ENCODE measurements at places on chromosomes 4 and X. TPM values are rescaled to one million over a fixed set of nuclear protein-coding genes. Genes with fewer than 3 reads are reported as not detected.

GRCh38 chrX:54825716-54826438 lies 18.3 kb downstream of the MAGED2 start:
- DNase-seq: no peak

DNA sequence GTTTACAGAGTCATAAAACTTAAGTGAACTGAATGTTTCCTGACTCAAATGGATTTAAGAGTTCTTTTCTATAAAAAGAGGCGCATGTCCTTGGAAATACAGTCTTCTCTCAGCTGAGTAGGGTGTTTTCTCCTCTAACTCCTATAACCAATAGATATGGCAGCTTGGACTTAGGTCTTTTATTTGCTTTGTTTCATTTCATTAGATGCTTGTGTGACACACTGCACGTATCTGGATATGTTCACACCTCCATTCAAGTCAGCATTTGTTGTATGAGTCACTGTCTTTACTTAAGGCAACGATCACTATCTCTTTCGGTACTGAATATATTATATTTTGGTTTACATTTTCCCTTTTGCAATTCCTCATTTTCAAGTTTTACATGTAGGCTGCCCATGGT lies 136.6 kb downstream of the ARSF start:
- no peak for DNase-seq

Gene ADH1A
- 12.3 TPM for polyA plus RNA-seq

Gene TMPRSS11E
- 0.24 TPM for polyA plus RNA-seq

GRCh38 chr4:148261848-148262247 lies 180.4 kb downstream of the NR3C2 start:
- DNase-seq: no peak

Gene CPXCR1
- not detected for polyA plus RNA-seq

- peak; percentile 98 for DNase-seq
These were observed at the start of gene SLC25A6 for GRCh38 chrX:1391707-1392375. Gene SLC25A6 (minus strand): TSS chrX:1392113. CDS start chrX:1392009, 104 bp downstream.

- DNase-seq: no peak
These were observed 589.5 kb downstream of the BCOR start for GRCh38 chrX:39508300-39508692.

- DNase-seq: peak; percentile 14
These were observed 287.4 kb downstream of the CHIC1 start for GRCh38 chrX:73850124-73851013.

Gene ARMCX2
- 109 TPM for polyA plus RNA-seq

- peak; percentile 10 for DNase-seq
These were observed 13.1 kb downstream of the GPR82 start for GRCh38 chrX:41737065-41737464.

DNA sequence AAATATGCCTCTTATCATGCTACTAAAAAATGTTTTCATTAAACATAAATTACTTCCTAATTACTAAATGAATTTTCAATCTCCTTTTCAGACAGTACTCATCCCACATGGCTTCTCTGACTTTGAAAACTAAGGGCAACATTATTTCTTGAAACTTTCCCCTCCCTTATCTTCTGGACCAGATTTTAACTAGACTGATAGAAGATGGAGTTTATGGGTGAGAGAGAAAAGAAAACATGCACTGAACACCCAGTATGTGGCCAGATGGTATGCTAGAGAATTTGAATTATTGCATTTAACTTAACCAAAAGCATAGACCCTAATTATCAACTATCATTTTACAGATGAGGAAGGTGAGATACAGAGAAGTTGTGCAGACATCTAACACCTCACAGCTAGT lies 16.8 kb downstream of the CNOT6L start:
- DNase-seq: no peak

DNA sequence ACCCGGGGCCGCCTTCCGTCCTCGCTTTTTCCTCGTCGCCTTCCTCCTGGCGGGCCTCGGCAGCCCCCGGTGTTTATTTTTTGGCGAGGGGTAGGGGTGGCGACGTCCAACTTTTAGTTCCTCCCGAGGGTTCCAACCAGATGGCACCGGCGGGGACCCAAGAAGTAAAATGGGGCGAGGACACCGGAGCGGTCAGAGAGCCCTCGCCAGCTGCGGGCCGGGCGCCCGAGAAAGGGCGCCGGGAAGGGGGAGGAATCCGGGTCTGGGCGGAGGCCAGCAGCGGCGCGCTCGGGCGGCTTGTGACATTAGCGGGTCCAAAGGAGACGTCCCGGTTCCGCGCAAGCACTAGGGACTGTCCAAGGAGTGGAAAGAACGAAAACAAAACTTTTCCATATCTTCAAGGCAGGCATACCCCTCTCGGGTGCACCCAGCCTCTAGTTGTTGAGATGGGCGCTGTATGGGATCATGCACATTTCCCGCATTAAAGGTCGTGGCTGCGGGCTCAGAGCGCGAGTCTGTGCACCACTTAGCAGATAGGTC lies 691 bp upstream of the USP46 start:
- peak; percentile 42 for DNase-seq

Gene STPG2
- 0.14 TPM for polyA plus RNA-seq

GRCh38 chrX:115410731-115411428 lies 121.4 kb downstream of the LUZP4 start:
- no peak for DNase-seq

GRCh38 chrX:107978707-107979307 lies 3.4 kb downstream of the TEX13B start:
- DNase-seq: no peak

Gene SLIT2
- 154 TPM for polyA plus RNA-seq

DNA sequence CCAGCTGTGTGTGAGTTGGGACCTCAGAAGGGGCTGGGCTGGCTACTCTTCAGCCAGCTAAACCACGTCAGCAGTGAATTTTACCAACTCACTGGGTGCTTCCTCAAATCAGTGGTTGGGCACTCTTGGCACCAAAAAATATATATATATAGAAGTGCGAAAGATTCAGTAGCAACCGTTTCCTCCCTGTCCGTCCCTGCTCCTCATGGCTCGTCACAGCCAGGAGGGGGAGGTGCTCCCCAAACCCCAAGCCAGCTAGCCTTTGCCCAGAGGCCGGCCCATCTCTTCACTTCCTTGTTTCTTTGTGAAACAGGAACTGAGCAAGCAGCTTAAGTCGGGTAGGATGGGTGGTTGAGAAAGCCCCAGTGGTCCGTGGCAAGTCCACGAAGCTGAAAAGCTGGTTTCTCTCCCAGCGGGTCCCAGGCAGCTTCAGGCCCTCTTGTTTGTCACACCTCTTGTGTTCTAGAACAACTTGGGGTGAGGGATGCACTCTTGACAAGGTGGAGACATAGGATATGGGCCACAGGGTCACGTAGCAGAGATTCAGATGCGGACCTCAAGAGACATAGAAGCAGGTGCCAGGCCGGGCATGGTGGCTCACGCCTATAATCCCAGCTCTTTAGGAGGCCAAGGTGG lies 6.8 kb upstream of the SASH3 start:
- DNase-seq: no peak

- no peak for DNase-seq
These were observed 48.9 kb downstream of the CXCL1 start for GRCh38 chr4:73918058-73918457.

DNA sequence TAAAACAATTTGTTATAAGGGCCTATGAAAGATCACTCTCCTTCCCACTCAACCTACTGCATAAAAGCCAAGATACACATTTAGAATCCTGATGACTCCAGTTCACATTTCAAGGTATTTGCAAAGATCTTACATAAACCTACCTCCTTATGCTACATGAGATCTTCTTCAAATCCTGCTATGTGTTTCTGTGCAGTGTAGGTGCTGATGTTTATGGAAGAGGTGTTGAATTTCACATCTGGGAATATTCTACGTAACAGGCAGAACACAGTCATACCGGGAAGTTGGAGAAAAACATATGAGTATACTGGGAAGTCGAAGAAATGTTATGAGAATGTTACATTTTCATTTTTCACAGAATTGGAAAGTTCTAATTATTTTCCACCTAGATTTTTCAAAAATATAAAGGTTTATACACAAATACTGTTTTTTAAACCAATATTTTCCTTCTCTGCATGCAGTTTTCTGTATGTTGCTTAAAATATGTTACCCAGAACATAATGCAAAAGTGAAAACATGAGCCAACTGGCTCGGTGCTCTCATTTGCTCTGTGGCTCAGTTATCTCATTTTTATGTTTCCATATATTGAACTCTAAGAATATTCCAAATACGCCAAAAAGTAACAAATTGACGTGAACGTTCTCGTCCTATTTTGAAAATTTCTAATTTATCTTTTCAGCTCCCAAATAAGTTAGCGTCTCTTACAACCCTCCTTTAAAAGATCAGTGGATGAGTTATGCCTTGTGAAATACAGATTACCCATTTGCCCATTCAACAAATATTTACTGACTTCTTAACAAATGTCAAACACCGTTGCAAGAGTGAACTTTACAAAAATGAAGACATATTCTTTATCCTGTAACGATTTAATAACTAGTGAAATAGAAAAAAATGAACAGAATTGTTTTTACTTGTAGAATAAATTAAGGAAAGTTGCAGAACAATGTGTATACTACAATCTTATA lies 899.3 kb downstream of the STIM2 start:
- DNase-seq: no peak

Gene PPM1K
- polyA plus RNA-seq: 26.8 TPM

Gene C4orf36
- 10.6 TPM for polyA plus RNA-seq

DNA sequence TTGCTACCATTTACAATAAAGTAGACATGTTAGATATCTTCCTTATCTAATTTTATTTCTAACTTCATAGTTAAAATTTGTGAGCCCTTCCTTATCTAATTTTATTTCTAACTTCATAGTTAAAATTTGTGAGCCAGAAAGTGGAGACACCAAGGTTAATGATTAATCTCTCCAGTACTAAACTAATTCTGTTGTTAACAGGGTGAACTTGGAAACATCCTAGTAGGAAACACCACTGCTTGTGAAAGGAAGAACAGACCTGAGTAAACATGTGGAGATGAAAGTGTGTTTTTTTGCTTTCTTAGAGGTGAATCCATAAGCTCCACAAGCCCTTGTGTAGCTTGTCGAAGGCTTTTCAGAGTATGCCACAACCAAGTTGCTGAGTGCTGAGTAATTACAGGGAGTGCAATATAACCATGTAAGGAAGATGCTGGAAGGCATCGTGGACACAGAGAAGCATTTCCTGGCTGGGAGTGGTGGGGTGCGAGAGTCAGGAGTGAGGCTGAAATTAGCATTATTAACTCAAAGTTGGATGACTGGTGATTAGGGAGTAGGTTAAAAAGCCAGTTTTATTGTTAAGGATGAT lies 118.6 kb upstream of the NEIL3 start:
- no peak for DNase-seq

Gene MMAA
- polyA plus RNA-seq: 7.2 TPM

DNA sequence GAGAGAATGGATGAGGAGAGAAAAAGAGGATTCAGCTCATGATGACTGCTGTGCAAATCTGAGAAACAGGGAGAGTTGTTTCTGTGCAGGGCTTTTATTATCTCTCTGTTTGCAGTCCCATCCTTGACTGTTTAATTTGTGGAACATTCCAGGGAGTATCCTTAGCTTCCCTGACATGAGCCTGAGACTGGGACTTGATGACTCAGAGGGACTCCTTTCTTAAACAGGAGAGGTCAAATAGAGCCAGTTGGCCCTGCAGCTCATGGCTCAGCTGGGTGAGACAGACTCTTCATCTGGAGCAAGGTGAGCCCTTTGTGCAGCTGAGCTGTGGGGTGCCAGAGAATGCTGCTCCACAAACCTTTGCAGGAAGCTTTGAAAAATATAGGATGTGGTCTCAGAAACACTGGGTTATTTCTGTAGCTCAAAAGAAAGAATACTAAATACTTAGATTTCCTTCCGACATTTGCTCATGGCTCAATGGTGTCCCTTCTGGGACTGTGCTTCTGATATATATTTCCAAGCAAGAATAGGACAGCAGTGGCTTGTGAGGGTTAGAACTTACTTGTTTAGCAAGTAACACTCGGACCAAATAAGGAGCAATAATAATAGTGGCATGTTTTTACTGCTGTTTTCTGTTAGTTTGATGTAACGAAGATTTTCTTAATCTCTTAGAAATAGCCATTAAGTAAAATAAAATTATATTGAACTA lies 14.5 kb downstream of the ARHGAP24 start:
- no peak for DNase-seq

Gene SLC16A2
- polyA plus RNA-seq: 27.0 TPM

Gene RPS6KA6
- 4.9 TPM for polyA plus RNA-seq

DNA sequence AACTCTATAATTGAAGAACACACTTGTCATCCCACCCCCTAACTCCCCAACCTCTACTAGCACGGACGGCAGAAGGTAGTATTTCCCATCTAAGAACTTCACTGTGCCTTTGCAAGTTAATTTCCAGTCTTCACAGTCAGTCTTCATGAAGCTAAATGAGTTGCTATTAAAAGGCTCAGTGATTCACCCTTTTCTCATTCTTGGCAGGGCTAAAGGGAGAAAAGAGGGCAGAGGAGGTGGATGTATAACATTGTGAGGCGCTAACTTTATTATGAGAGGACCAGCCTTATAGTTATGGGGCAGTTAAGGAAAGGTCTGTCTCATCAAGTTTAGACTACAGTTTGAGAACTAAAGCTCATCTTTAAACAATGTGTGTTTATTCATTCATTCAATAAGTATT lies 161.0 kb upstream of the S100G start:
- no peak for DNase-seq

Gene ZNF595
- 13.9 TPM for polyA plus RNA-seq

DNA sequence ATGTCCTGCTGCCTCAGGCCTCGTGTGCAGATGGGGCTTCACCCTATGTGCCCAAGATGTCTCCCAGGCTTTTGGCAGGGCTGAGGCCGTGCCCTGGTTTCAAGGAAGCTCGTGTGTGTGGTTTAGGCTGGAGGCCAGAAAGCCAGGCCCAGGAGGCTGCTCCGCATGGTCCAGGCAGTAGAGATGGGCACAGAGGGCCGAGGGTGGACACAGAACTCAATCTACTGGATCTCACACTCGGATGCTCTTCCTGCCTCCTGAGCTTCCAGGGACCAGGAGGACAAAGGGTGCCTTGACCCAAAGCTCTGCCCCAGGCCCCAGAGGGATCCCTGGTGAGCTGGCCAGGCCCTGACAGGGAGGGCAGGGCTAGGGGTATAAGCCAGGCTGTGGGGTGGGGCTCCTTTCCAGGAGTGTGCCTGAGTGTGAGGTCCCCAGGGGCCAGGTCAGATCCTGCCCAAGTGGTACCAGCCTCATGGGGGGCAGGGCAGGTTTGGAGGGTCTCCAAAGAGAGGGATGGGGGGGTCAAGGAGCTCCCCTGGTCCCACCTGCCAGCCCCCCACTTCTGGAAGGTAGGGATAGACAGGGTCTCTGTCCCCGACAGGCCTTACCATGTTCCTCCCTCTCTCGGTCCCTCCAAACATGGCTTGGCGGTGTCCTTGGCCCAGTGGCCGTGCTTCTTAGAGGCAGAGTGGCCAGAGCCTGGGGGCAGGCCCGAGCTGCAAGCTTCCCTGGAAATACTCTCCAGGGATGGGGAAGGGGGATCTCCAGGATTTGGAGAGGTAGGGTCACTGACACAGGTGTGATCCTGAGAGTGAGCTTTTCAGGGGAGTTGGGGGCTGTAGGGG lies 23.8 kb downstream of the HTRA3 start:
- DNase-seq: no peak

DNA sequence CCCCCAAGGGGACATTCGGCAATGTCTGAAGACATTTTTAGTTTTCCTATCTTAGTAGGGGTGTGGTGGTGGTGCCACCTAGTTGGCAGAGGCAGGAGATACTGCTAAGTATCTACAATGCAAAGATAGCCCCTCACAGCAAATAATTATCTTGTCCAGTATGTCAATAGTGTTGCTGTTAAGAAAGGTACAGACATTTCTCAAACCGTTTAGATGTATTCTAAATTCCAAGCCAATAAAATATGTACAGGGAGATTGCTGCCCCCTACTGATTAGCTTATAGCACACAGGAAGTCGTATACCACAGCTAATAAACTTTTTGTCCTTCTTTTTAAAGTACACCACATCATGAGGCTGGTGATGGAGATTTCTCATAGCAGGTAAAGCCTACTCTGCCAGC lies 260.5 kb downstream of the TMA16 start:
- DNase-seq: no peak

- no peak for DNase-seq
These were observed 16.6 kb downstream of the DKC1 start for GRCh38 chrX:154779261-154779660.

Data from right lung (tissue), 10 donors.